Activated CD4-positive, alpha-beta T cell treated with anti-CD3 and anti-CD28 coated beads, Interleukin-2, amount 10 ng/mL, durations not matched to agents 7 days and 5 days (primary cell): ENCODE measurements at places on chromosomes 7 and 10. TPM values are rescaled to one million over a fixed set of nuclear protein-coding genes. Genes with fewer than 3 reads are reported as not detected.

DNA sequence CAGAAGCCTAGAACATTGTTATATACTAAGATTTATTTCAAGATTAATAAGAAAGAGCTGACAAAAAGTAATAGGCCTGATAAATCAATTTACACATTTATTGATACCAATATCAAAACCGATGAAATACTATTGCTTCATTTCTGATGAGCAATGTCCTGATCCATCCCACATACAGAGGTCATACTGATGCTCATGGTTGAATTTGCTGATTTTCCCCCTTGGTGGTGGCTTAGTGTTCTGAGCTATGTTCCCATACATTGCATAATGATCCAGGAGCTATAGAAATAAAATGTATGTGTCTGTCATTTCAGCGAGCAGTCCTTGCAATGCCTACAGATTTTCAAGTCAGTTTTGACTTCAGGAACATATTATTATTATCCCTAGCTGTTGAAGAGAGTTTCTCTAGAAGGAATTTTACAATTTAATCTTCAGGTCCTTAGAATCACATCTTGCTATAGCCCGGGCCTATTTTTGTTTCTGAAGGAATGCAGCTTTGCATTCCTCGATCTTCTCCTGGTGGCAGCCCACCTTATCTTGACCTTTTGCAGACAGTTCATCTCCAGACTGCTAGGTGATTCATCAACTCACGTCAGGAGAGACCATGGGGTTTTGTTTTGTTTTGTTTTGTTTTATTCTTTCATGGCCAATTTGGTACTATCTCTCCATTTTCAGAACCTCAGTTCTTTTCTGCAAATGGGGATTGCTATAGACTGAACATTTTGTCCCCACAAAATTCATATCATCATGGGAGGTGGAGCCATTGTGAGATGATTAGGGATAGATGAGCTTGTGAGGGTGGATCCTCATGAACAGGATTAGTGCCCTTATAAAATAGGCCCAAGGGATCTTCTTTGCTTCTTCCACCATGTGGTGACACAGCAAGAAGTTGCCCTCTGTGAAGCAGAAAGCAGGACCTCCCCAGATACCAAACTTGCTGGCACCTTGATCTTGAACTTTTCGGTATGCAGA lies 465.6 kb upstream of the IGFBP3 start:
- no peaks in the 10 kb centered on the region for H3K36me3 ChIP-seq
- no peak for DNase-seq
- H3K27ac ChIP-seq: no peak overlapping the region
- H3K27me3 ChIP-seq: no peaks in the 10 kb centered on the region
- no peak overlapping the region for H3K4me3 ChIP-seq

DNA sequence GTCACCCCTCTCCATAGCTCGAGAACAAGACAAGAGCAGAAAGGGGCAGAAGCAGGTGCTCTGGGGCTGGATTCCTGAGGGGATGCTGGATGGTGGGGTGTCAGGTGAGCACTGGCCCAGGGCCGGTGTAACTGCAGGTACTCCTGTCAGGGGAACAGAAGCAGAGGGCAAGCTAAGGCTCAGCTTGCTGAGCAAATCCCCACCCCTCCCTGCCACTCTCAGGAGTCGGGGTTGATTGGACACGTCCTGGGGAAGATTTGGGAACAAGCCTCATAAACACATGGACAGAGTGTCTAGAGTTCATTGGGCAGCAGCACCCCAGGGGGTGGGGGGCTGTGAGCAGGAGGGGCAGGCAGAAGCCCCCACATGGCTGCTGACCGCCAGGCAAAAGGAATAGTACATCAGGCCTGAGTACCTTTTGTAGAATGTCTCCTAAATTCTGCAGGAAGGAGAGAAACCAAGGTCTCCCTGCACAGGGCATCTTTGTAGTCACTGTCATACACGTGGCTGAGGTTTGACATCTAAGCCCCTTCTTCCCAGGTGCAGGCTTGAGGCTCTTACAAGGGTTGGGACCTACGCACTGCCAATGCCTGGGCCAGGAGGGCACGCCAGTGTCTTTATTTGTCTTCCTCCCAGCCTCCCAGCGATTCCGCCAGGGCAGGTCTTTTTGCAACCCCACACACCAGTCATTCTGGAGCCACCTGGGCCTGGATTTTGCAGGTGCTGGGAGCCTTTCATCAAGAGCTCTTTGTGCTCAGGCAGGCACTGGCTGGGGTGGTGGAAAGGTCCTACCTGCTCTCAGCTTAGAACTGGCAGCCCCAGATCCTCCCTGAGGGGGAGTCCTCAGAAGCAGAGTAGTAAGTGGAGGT lies 2.8 kb downstream of the CALML3 start:
- no peaks in the 10 kb centered on the region for H3K4me1 ChIP-seq
- no peak overlapping the region for H3K4me3 ChIP-seq
- no peak for DNase-seq
- no peak overlapping the region for H3K27ac ChIP-seq
- H3K27me3 ChIP-seq: no peaks in the 10 kb centered on the region

DNA sequence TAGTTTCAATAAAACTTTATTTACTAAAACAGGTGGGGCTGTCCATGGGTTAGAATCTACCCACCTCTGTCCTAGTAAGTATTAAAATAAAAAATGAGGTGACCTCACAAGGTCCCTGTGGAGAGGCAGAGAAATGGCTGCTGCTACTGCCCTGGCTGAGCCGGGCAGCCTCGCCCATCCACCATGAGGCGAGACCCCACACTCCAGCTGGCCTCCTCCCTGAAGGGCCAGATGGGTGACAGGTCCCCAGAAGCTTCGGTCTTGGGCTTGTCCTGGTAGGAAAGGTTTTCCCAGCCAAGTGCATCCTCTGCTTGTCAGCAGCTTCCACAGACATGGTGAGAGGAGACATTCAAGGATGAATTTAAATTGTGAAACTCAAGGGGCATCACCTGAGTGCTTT lies 565.8 kb downstream of the PTPRN2 start:
- H3K4me1 ChIP-seq: no peaks in the 10 kb centered on the region
- no peaks in the 10 kb centered on the region for H3K27me3 ChIP-seq

DNA sequence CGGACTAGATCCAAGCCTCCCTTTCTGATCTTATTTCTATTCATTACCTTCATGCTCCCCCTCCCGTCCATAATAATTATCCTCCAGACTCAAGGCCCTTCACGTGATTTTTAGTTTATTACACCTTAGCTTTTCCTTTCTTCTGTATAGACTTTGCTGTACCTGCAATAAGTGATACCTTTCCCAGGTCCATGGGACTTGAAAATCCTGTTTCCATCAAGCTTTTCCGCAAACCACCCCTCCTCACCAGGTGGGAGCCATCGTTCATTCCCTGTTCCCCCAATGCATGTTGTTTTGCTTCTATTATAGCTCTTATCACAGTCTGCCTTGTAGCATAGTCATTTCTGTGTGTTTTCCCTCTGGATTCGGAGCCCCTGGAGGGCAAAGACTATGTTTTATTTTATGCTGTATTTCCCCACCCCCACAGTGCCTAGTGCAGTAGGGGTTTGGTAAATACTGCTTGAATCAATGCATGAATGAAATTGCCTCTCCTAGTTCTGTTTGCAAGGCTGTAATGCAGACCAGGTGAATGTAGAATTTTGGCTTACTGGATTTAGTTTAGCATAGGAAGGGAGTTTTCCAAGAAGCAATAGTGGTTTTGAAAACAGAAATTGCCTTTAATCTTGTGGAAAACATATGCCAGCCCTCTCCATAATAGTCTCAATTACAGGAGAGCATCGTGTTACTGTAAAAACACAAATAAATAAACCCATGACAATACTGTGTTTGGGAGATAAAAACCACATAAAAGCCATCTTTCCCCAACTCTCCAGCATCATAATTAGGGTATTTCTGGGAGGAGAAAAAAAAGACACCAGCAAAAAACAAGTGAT lies 213.4 kb downstream of the AUTS2 start:
- DNase-seq: no peak
- no peak overlapping the region for H3K27ac ChIP-seq
- H3K4me3 ChIP-seq: no peak overlapping the region
- H3K27me3 ChIP-seq: peaks cover 3% of the 10 kb centered on the region
- no peaks in the 10 kb centered on the region for H3K4me1 ChIP-seq

The ZNF777 gene
- total RNA-seq: 14.9 TPM

DNA sequence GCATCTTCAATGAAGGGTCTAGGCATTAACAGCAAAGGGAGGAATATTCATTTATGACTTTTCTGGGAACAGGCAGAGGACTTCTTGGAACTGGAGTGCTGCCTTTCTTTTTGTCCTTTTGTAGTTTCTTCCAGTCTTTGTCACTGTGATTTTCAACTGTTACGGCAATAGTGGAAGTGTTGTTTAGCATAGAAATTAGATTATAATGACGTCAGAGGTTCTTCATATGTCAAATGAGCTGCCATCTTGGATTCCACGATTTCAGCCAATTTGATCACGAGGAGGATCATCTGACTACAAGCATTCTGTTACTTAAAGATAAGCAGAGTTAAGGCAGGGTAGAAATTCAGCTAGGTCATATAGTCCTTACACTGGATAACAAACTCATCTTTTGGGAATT lies 239.0 kb downstream of the NEBL start:
- no peak overlapping the region for H3K4me3 ChIP-seq
- no peak for DNase-seq
- no peaks in the 10 kb centered on the region for H3K4me1 ChIP-seq
- no peaks in the 10 kb centered on the region for H3K27me3 ChIP-seq

The PAPSS2 gene
- 0.08 TPM for total RNA-seq

- H3K4me1 ChIP-seq: peaks cover 4% of the 10 kb centered on the region
- no peak overlapping the region for H3K4me3 ChIP-seq
- H3K27ac ChIP-seq: no peak overlapping the region
- no peak for DNase-seq
- no peaks in the 10 kb centered on the region for H3K36me3 ChIP-seq
- no peaks in the 10 kb centered on the region for H3K27me3 ChIP-seq
Observed at GRCh38 chr10:103839872-103840739, 15.3 kb downstream of the SH3PXD2A start.

DNA sequence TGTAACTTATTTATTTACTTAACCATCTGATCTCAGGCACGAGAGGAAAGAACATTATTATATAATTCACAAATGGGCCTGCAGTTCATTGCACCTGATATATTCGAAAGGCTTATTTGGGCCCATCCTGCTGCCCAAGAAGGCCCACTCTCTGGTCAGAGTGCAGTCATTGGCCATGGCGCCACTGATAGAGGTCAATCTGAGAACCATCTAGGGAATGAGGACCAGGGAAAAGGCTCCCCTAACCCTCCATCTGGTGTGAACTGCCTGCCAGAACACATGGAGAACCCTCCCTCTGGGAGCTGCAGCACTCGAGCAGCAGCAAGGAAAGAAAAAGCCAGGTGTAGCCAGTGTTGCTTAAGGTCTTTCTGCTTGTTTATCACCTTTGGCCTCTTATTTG lies 136.6 kb downstream of the REEP3 start:
- H3K27ac ChIP-seq: no peak overlapping the region
- no peak for DNase-seq
- no peaks in the 10 kb centered on the region for H3K36me3 ChIP-seq
- H3K4me1 ChIP-seq: no peaks in the 10 kb centered on the region
- no peak overlapping the region for H3K4me3 ChIP-seq
- H3K27me3 ChIP-seq: no peaks in the 10 kb centered on the region

DNA sequence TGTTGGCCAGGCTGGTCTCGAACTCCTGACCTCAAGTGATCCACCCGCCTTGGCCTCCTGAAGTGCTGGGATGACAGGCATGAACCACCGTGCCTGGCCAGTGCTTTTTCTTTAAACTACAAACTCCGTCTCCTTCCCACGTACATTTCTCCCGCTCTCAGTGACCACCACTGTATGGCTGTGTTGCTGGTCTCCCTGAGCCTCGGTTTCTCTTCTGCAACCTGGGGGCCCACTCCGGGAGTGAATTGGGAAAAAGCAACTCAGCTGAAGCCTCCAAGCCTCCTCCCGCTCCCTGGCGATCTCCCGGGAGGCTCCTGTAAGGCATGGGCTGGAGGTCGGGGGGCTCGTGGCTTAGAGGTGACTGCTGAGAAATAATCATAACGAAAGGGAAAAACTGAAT lies 136.3 kb downstream of the ELFN1 start:
- no peak for DNase-seq
- peaks cover 4% of the 10 kb centered on the region for H3K27me3 ChIP-seq
- H3K27ac ChIP-seq: no peak overlapping the region
- no peak overlapping the region for H3K4me3 ChIP-seq
- no peaks in the 10 kb centered on the region for H3K4me1 ChIP-seq
- no peaks in the 10 kb centered on the region for H3K36me3 ChIP-seq

The OR2A1 gene
- 0.06 TPM for total RNA-seq

DNA sequence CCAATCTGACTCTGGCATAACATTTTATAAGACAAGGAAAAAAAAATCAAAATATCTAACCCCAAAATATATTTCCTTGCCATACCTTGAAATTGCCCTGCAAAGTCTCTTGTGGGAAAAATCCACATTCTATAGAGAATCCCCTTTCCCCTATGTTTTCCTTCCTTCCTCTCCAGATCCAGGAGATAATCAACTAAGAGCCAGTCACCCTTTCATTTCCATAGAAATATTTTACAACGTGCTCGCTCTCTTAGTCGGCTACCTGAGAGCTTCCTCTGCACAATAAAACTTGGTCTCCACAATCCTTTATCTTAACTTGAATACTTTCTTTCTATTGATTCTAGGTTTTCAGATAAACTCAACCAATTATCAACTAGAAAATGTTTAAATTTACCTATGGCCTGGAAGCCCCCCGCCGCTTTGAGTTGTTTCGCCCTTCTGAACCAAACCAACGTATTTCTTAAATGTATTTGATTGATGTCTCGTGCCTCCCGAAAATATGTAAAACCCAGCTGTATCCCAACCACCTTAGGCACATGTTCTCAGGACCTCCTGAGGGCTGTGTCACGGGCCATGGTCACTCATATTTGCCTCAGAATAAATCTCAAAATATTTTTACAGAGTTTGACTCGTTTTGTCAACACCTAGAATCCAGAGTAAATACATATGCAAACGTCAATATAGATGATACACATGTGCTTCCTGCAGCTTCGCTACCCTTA lies 869 bp downstream of the PSAP start:
- H3K4me1 ChIP-seq: peaks cover 53% of the 10 kb centered on the region
- no peaks in the 10 kb centered on the region for H3K27me3 ChIP-seq
- DNase-seq: no peak
- peak overlapping the region; percentile 91 for H3K27ac ChIP-seq
- peaks cover 10% of the 10 kb centered on the region for H3K36me3 ChIP-seq
- peak overlapping the region; percentile 94 for H3K4me3 ChIP-seq

- no peak for DNase-seq
- peaks cover 4% of the 10 kb centered on the region for H3K36me3 ChIP-seq
- H3K4me3 ChIP-seq: no peak overlapping the region
Observed at GRCh38 chr7:41887416-41887815, 184.5 kb upstream of the INHBA start.

GRCh38 chr7:68892236-68892635 lies 706.0 kb upstream of the AUTS2 start:
- no peaks in the 10 kb centered on the region for H3K27me3 ChIP-seq
- no peaks in the 10 kb centered on the region for H3K4me1 ChIP-seq
- DNase-seq: no peak
- H3K36me3 ChIP-seq: no peaks in the 10 kb centered on the region

GRCh38 chr7:21373031-21373430 lies 54.9 kb upstream of the SP4 start:
- peaks cover 14% of the 10 kb centered on the region for H3K4me1 ChIP-seq
- no peak overlapping the region for H3K27ac ChIP-seq
- no peak for DNase-seq
- H3K36me3 ChIP-seq: peaks cover 15% of the 10 kb centered on the region
- H3K27me3 ChIP-seq: no peaks in the 10 kb centered on the region
- H3K4me3 ChIP-seq: no peak overlapping the region
